ENCODE measurements at places on chromosomes 6 and 20. TPM values are rescaled to one million over a fixed set of nuclear protein-coding genes. Genes with fewer than 3 reads are reported as not detected.

The HCRTR2 gene
- total RNA-seq: not detected

The VSX1 gene
- total RNA-seq: not detected

The RAMACL gene
- total RNA-seq: 3.3 TPM

The KCNK16 gene
- total RNA-seq: not detected

The DEF6 gene
- 116 TPM for total RNA-seq

The DOK5 gene
- total RNA-seq: not detected

The SNAP91 gene
- total RNA-seq: not detected

The SSTR4 gene
- total RNA-seq: not detected

The TCP11 gene
- total RNA-seq: not detected

The PKHD1 gene
- not detected for total RNA-seq

The PRICKLE4 gene
- total RNA-seq: not detected

The CRIP3 gene
- 25.8 TPM for total RNA-seq

The IMPG1 gene
- total RNA-seq: not detected

The TINAG gene
- not detected for total RNA-seq

The DYNLT1 gene
- 38.5 TPM for total RNA-seq

The SAYSD1 gene
- total RNA-seq: 21.9 TPM

The BPIFB2 gene
- total RNA-seq: not detected

The ANKRD66 gene
- total RNA-seq: not detected

The PTP4A1 gene
- total RNA-seq: 39.5 TPM
